AG20443 (cell line): ENCODE measurements at places on chromosomes 3 and 15.

- no peak for DNase-seq
Observed at GRCh38 chr15:79434361-79434760, 2.2 kb downstream of the MINAR1 start.

DNA sequence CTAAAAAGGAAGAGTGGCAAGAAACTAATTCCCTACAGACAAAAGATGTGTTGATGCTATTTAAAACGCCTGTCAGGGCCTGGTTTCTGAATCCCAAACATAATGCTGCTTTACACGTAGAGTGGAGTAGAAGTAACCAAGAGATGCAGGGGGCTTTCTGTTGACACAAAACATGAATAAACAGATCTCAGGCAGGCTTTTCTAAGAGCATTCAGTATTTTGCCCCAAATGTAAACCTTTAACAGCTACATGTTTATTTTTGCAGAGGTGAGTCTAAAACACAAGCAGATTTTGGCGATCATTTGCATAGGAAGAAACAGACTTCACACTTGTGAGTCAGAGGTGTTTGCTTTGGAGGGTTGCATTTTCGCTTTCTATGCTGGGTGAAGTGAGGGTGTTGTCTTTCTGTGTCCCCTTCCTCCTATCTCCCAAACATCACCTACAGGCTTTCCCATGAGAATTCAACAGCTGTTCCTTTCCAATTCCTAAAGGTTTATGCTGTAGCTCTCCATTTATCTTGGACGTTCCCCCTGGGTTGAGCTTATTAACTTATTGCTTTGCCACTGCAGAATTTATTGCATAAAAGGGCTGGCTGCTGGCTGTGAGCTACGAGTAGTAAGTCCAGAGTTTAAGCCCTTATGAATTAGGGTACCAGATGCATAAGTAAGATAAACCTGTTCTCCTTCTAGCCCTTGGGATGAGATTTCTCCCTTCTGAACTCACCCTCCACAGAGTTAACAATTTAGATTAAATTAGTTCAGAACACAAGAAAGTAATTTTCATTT is 156.7 kb downstream of the DIPK2A start:
- no peak for DNase-seq

GRCh38 chr3:26365706-26366105 is 256.9 kb upstream of the LRRC3B start:
- no peak for DNase-seq

DNA sequence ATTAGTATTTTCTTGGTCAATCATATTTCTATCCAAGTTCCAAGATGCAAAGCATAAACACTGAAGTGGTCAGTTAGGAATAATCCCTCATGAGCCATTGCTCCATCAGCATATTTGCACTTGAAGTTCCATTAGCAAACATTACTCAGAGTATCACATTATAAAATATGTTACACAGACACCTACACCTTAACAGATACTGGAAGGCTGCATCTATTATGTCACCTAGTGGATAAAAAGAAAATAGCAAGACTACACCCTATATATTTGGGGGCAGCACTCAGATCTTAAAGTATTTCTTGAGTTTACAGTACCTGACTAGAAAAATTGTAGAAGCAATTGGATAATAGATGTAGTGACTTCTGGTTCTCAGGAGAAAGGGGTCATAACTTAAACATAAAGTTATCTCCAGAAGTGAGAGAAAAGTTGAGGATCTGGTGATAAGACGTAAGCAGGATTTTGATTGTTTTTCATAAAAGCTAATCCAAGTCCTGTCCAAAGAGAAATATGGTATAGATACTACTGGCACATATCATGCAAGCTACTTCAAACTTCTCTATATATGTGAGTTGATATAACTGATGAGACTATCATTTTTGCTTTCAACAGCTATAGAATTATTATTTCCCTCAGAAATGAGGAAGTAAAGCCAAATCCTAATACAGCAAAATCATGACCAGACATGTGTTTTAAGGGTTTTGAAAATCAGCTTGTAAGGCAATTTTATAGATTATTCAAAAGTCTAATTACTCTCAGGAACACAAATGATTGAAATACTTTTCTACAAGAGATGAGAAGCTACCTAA is 422.2 kb downstream of the GBE1 start:
- DNase-seq = peak; percentile 16

DNA sequence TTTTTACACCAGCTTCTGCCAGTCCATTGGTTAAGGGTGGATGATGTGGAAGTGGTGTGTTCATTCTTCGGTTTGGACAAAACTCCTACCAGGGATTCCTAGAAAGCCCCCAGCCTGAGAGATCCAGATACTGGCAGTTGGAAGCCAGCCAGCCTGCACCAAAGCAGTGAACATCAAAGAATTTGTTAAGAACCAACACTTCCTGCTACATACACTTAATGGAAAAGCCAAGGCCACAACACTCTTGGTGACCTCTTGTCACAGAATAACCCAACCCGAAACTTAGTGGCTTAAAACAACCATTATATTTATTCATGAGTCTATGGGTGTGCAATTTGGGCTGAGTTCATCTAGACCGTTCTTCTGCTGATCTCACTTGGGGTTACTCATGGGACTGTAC is 42.9 kb upstream of the ADAMTS9 start:
- DNase-seq = no peak
